ENCODE measurements at places on chromosomes 2 and 18.

DNA sequence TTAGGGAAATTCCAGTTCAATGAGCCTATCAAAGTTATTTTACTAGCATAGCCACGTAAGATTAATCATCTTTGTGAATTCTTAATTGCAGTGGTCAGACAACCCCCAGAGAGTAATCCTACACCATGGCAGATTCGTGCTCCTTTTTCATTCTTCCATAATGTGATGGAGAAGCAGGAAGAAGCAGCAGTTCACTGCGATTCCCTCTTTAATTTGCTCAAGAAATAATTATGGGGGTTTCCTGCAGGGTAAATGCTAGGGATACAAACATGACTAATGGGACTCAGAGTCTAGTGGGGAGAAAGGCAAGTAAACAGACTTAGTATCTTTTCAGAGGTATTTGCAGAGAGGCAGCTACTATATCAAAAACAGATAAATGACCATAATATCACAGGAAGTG, 175.8 kb upstream of the HNRNPA3 start:
- DNase-seq: no peak

- no peak for DNase-seq
Observed at GRCh38 chr2:10802657-10803056, 9.9 kb downstream of the PDIA6 start.

GRCh38 chr2:74844752-74845151, 10.8 kb downstream of the HK2 start:
- no peak for DNase-seq

GRCh38 chr2:143901185-143901842, 618.6 kb downstream of the ZEB2 start:
- DNase-seq: no peak

- no peak for DNase-seq
Observed at GRCh38 chr18:79299272-79299671, 96.5 kb upstream of the NFATC1 start.

DNA sequence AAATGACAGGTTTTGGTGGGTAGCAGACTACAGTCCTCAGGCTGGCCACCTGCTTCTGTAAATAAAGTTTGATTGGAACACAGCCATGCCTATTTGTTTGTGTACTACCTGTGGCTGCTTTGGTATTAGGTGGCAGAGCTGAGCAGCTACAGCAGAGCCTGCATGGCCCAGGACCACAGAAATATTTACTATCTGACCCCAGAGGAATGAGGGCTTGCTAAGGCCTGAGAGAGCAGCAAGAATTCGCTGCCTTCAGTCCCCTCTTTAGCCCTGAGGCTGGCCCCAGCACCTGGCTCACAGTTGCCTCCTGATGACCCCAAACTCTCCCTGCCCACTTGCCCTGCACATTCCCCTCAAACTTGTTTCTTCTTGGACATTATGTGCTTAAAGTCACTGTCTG, 32.5 kb downstream of the POLR1A start:
- no peak for DNase-seq

- no peak for DNase-seq
Observed at GRCh38 chr2:58913082-58913726, 672.1 kb upstream of the FANCL start.

DNA sequence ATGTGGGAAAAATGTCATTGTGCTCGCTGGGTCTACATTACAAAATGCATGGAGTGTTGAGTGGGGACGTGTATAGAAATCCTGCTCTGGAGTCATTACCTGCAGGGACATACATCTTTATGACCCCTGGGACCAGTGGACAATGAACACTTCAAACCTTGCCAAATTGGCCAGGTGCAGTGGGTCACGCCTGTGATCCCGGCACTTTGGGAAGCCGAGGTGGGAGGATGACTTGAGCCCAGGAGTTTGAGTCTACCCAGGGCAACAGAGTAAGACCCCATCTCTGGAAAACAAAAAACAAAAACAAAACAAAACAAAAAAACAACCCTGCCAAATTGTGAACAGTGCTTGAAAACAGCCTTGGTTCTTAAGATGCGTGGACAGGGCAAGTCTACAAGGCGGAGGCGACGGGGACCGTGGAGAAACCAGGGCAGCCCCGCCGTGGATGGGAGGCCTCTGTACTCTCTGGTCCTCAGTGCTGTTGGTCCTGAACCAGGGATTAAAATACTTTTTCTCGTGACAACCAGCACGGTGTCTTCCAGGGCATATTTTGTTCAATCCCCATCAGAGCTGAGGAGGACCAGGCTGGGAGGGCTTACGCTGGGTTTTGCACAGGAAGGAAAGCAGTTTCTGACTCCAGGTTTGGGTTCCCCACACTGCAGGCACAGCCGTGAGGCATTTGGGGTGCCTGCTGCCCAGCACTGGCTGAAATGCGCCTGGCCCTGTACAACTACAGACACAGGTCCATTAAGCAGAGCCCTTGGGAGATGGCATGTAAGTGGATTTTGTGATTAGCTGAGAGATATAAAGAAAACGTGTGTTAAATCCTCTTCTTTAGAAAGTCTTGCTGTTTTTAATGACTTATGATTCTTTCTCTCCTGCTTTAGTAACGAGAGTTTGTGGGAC, 13.7 kb downstream of the COLEC11 start:
- DNase-seq: no peak

GRCh38 chr2:147524912-147525311, 319.9 kb upstream of the ACVR2A start:
- DNase-seq: no peak

DNA sequence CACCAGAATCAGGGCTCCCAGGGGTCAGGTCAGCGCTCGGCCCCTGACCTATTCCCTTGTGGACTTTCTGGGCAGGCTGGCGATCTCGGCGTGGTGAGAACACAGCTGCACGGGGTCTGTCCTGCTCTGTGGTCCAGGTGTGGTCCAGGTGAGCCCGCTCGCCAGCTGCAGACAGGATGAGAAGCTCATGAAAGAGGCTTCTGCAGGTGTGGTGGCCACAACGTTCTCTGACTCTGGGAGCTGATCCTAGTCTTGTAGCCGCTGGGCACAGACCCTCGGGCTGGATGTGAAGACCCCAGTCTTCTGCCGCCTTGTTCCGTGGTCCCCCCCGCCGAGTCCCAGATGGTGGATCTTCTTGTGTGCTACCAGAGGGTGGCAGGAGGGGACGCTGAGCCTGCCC, 129.7 kb downstream of the RTP5 start:
- no peak for DNase-seq

DNA sequence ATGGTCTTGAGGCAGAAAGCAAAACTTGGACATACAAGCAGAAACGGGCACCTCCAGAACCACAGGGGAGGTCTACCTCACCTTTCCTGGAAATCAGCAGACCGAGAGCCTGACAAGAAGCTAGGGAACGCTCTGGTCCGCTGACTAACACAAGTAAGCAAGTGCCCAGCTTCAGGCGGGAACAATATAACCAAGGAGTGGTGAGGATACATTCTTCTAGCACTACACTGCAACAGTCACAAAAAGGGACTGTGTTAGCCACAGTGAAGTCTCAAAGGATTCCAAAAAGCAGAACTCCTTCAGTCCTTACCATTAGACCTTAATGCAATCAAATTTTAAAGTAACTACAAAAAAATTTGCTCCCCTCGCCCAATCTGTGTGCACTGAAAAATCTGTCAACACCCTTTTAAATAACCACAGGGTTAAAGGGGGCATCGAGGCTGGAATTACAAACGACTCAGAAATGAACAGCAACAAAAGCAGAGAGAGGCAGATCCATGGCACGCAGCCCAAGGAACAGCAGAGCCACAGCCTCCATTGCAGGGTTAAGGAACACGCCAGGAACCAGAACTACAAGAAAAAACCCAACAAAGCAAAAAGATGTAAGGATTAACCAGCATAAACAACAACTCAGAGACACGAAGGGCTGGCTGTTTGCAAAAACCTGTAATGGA, 7.1 kb downstream of the THAP4 start:
- no peak for DNase-seq

- no peak for DNase-seq
Observed at GRCh38 chr2:134949981-134950708, 31.5 kb downstream of the CCNT2 start.

DNA sequence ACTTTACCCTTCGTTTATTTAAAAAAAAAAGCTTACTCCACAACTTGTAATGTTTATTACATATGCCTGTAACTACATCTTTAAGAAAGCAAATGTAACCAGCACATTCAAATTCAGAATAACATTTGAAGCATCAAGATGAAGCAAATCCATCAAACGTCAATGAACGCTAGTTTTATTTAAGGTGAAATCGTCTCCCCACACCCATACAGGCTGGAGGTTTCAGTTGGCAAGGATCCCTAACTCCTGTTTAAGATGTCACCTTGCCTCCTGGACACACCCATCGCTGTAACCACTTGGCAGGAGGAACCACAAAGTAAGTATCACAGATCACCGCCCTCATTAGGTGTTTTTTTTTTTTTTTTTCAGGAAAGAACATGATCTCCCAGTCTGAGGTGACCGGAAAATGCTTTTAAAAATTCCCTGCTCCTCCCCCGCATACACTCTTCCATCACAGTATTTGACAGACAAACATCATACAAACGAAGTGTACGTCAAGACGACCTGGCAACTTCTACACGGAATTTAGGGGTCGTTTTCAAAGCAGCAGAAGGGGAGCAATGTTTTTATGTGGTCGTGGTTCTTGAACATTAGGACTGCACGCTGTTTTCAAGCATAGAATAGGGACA, 19.7 kb upstream of the STPG4 start:
- DNase-seq: no peak

DNA sequence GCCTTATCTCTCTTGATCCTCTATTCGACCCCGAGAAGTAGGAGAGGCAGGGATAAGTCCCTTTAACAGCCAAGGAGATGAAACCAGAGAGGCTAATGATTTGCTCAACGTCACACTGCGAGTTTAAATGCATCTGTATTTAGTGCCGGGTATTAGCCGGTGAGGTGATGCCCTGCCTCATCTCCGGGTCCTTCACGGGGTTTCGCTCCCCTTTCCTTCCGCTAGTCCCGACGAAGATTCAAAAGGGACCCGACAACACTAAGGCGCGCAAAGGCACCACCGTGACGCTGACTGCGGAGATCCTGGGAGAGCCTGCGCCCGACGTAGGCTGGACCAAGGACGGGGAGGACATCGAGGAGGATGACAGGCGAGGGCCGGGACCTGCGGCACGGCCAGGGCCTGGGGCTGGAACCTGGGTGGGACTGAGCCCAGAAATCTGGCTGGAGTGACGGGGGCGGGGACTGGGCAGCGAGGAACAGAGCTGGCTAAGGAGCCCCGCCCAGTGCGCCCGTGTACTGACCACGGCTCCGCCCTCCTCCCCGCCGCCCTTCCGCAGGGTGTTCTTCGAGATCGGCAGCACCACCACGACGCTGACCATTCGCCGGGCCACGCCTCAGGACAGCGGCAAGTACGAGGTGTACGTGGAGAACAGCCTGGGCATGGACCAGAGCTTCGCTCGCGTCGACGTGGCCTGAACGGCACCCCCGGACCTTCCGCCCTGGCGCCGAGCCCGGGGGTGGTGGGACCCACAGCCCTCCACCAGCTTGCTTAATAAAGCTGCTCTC, 1.0 kb upstream of the GMPPA start:
- peak; percentile 38 for DNase-seq

- DNase-seq: no peak
Observed at GRCh38 chr2:58099096-58099769, 52.6 kb downstream of the VRK2 start.

GRCh38 chr2:48249631-48250473, 280.1 kb upstream of the STON1 start:
- DNase-seq: no peak

DNA sequence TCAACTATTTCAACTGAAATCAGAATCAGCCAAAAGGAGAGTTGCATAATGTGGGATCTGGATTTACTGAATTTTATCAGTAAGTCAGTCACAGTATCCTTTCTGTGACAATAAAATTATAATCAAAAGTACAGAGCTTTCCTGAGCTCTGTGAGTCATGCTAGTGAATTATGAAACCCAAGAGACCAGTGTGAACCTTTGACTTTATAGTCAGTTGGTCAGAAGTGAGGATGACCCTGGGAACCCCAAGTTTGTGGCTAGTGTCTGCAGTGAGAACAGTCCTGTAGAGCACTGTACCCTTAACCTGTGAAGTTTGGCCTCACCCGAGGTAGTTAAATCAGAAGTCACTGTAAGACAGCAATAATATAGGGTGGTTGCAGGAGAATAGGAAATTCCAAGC, 381.7 kb downstream of the CDH19 start:
- DNase-seq: no peak

- peak; percentile 28 for DNase-seq
Observed at GRCh38 chr18:46917803-46918600, 600 bp downstream of the KATNAL2 start.

GRCh38 chr18:22344908-22345670, 72.6 kb downstream of the CTAGE1 start:
- DNase-seq: no peak

DNA sequence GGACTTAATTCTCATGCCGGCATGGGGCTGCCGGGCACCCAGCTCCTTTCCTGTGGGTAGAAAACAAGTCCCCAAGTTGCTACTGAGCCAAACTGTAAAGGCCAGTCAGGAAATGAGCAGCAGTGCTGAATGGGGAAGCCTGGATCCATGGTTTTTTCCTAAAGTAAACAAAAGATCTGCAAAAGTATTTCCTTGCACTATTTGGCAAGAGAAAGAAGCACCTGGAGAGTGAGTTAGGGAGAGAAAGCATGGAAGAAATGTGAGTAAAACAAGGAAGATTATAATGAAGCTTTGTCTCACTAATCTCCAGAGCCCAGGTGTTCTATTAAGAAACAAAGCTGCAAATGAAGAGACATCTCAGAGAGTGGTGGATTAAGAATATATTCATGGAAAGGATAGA, 117.6 kb downstream of the METTL8 start:
- no peak for DNase-seq

- DNase-seq: no peak
Observed at GRCh38 chr18:59266459-59266858, 6.8 kb downstream of the RAX start.

GRCh38 chr2:10399358-10399757, 48.8 kb downstream of the ODC1 start:
- no peak for DNase-seq

DNA sequence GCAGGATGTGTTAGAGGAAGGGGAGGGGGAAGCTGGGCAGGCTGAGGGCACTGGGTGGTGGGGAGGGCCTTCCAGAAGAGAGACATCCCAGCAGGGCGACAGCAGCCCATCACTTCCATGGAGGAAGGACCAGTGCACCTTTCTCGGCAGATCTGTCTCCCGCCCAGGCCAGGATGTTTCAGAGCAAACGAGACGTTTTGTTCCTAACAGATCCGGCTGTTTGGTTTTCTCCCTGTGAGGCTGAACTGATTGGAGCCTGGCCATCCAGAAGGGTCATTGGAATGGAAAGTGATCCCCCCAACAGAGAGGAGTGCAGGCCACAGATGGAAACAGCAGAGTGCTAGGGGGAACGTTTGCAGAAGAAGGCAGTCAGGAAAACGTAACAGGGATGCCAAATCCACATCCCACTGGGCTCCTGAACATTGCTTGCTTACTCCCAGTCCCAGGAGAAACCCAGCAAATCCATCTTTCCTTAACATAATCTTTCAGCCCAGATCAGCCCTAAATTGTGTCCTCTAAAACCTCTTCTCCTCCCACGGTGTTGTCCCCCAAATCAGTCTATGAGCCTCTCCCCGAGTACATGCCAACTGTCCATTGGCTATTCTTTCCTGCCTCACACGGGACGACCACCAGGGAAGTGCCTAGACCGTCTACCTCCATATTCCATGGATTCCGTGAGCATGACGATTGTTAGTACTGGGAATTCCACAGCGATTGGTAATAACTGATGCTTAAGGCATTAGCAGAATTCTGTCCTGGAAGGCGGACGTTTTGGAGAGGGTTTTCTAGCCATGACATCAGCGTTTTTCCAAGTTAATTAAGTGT, 126.8 kb downstream of the SEPTIN10 start:
- no peak for DNase-seq

GRCh38 chr2:8563814-8564474, 117.9 kb upstream of the ID2 start:
- no peak for DNase-seq
